ENCODE measurements at places on chromosomes 3 and 15.

GRCh38 chr15:58306591-58307312 lies 125.0 kb upstream of the LIPC start:
- DNase-seq, result peak; percentile 14

- no peak for DNase-seq
These were observed 527.7 kb downstream of the EPHA3 start for GRCh38 chr3:89635137-89635536.

DNA sequence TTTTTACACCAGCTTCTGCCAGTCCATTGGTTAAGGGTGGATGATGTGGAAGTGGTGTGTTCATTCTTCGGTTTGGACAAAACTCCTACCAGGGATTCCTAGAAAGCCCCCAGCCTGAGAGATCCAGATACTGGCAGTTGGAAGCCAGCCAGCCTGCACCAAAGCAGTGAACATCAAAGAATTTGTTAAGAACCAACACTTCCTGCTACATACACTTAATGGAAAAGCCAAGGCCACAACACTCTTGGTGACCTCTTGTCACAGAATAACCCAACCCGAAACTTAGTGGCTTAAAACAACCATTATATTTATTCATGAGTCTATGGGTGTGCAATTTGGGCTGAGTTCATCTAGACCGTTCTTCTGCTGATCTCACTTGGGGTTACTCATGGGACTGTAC lies 42.9 kb upstream of the ADAMTS9 start:
- no peak for DNase-seq

GRCh38 chr15:61038387-61038786 lies 190.7 kb downstream of the RORA start:
- DNase-seq, result peak; percentile 53

DNA sequence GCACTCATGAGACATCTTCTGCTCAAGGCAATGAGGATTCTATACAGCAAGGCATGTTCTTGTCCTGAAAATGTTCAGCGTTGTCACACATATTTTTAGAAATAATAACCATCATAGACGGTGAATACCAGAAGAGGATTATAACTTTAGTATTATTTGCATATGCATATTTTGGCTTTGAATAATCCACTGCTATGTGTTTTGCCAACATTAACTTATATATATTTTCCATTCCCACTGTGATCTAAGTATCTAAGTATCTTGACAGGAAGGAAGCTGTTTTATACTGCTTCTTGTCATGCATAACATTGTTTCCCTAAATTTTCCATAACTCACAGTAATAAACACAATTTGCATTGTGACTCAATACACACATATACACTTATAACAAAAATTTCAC lies 509.5 kb downstream of the TBL1XR1 start:
- DNase-seq, result no peak

DNA sequence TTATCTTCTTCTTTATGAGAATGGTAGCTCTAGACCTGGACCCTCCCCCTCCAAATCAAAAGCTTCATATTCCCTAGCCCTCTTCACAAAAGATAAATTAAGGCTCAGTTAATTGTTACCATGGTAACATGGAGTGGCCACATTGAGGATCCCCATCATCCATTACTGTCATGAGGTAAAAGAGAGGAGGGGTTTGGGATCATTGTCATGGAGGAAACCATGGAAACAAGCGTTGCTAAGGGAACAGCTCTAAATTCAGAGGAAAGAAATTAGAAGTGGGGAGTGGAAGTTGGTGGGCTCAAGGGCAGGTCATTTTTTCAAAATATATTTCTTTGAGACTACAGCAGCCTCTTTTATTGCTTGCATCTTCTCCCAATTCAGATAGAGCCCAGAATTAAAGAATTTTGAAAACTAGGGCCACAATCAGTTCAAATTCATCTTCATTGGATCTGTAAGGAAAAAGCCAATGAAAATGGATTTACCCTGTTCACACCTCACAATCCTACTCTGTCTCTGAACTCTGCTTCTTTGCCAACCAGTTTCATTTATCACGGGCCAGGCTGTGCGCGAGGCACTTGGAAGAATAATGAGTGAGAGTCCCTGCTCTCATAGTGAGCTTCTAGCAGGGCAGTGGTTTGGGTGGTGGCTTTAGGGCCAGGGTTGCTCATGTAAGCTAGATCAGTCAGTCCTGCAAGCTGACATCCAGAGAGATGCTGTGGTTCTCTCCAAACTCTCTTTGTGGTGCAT lies 11.6 kb upstream of the AEN start:
- no peak for DNase-seq

DNA sequence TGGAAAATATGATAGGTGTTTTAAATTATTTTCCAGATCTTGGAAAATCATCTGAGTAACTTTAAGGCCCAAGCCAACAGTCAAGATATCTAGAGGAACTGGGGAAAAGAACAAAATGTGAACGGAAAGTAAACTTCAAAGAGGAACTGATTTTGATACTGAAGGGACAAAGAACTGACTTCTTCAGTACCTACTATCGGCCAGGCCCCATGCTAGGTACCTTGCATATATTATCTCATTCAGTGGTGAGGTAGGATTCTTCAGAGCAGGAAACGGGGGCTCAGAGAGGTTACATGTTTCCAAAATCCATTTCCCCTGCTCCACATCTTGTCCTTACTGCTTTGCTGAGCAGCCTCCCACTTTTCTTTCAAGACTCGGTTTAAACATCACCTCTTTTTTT lies 9.8 kb upstream of the ZNF710 start:
- no peak for DNase-seq
